ENCODE measurements at places on chromosomes 7 and 10.

DNA sequence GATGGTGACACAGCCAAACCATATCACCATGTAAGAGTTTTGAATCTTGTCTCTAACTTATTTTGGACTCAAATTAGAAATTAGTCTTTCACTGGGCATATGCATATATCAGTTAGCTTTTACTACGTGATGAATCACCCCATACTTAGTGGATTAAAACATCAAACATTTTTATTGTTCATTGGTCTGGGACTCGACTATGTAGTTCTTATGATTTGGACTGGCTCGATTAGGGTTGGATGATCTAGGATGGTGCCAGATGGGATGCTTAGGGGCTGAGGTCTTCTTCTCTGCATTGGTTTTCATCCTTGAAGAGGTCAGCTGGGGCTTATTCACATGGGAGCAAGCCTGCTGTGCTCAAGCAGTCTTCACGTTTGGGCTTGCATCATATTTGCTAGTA is 264.9 kb downstream of the EXOC4 start:
- no peak for DNase-seq

DNA sequence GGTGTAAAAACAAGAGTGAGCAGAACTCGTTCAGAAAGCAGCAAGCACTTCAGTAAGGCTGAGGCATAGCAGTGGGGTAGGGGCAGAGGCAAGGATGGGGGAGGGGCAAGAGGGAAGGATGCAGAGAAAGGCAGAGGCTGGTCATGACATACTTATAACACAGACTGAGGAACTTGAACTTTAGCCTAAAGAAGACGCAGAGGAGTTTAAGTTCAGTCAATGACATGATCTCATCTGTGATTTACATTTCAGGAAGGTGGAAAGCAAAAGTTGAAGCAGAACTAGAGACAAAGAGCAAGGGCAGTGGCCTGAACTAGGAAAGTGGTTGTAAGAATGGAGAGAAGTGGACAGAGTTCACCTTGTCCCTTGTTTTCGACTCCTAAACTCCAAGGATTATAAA is 15.8 kb downstream of the MACC1 start:
- no peak for DNase-seq

DNA sequence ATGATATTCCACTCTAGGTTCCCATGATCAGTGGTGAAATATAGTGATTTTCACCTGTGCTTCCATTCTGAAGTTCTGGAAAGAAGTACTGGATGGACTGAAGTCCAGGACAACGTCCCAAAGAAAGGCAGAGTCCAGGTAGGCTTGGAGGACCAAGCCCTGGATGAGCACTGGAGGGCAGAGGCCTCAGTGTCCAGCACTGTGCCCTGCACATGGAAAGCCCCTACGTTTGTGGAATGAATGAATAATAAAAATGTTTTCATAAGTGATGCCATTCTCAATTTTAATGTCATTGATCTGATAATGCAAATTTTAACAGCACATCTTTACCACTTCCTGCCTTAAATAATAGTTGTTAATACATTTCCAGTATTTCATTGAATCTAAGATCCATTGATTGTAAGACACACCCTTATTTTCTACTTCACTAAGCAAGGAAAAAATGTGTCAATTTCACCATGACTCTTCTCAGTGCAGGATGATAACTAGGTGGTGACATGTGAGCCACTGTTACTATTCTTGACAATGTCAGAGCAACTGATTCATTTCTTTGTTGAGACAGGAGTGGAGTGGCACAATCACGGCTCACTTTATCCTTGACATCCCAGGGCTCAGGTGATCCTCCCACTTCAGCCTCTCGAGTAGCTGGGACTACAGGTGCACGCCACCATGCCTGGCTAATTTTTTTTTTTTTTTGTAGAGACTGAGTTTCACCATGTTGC is 35.2 kb downstream of the ZNF783 start:
- DNase-seq, result no peak

- no peak for DNase-seq
Measured at GRCh38 chr7:34086064-34086463, 180.7 kb downstream of the BMPER start.

DNA sequence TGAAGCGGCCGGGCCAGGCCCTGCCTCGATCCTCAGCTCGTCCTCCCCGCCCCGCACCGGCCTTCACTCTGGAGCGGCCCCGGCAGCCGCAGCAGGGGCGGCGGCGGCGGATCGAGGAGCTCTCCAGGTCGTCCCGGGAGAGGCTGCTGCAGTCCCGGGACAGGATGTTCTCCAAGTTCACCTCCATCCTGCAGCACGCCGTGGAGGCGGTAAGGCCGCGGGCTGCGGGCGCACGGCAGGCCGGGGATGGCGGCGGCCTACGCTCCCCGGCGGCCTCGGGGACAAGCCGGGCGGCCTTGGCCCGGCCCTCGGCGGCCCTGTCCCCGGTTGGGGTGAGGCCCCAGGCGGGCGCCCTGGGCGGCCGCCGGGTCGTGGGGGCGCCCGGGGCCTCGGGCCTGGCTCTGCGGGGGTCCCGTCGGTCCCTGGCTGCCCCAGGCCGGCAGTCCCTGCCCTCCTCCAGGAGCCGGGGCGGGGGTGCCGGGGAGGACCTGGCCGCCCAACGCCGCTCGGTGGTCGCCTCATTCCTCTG is 399 bp downstream of the FHIP2A start:
- DNase-seq, result no peak

DNA sequence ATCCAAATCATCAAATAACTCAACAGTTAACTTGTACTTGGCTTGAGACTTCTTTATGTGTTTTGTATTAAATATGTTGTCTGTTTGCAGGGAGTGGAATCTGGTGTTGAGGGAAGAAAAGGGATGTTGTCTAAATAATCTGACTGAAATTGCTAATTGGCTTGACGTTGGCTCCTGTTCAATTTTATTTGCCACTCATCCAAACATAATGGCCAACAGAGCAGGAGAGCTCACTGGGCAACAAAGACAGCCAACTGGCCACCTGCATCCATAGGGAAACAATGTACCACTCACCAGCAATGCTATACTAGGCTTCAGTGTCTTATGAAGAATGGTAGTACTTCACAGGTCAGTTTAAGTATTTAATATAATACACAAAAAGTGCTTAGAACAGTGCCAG is 80.5 kb downstream of the FAM13C start:
- no peak for DNase-seq

DNA sequence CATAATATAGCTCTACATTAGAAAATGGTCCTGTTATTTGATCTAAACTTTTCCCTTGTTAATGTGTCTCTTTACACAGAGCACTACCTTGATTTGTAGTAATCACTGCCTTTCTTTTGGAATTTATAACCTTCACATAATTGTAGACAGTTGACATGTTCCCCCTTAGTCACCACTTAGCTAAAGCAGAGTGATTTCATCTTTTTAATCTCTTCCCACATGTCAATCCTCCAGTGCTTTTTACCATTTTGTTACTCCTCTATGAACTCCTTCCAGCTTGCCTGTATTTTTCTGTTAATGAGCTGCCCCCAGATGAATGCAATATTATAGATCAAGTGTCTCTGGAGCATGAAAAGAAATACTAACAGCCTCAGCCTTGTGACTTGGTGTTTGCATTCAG is 2.6 kb upstream of the PPP1R3A start:
- no peak for DNase-seq

DNA sequence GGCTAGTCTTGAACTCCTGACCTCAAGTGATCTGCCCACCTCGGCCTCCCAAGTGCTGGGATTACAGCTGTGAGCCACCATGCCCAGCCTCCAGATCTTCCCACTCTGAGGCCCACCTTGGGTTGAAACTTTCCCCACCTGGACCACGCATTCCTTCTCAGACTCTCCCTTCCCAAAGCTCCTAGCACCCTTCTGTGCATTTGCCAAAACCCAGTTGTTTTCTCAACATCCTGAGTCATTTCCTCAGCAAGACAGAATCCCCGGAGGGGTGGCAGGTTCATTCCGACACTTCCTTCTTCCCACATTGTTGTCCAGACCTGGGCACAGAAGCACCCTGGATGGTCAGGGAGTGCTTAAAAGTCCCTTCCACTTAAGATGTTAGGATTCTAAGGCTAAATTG is 28.9 kb downstream of the BAG3 start:
- no peak for DNase-seq

GRCh38 chr10:127250031-127250430 is 53.6 kb upstream of the INSYN2A start:
- DNase-seq, result no peak

DNA sequence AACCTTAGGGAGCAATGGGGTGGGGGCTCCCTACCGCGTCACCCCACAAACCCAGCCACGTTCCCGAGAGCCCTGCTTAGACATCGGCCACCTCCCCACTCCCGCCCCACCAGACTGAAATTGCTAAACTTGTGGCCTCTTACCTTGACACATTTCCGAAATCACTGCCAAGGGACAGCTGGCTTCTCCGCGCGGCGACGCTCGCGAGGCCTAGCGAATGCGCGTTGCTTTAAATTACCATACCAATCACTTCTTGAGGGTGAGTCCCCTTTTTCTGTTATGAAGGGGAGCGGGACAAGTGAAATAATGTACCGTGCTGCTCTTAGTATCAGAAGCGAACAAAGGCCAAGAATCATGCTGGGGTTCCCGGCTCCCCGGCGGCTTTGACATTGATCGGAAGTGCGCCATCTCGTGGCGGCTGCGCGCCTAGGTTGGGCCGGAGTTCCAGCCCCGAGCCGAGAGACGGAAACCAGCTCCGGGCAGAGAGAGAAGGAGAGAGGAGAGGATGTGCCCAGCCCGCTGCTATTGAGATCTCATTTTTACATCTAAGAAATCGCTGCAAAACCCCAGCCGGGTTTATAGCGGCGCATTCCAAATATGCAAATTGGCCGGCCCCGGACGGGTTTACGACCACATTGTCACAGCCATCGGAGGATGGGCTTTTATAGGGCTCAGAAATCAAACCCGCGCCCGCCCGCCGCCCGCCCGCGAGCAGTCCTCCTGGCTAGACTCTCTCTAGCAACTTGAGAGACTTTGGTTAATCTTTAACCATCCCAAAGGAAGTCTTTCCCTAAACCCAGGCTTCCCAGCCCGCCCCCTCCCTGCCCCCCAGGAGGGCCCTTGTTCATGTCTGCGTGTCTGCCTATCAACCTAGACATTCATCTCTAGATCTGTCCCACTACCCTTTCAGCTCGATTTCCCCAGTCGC is 5.3 kb downstream of the HOXA11 start:
- no peak for DNase-seq

DNA sequence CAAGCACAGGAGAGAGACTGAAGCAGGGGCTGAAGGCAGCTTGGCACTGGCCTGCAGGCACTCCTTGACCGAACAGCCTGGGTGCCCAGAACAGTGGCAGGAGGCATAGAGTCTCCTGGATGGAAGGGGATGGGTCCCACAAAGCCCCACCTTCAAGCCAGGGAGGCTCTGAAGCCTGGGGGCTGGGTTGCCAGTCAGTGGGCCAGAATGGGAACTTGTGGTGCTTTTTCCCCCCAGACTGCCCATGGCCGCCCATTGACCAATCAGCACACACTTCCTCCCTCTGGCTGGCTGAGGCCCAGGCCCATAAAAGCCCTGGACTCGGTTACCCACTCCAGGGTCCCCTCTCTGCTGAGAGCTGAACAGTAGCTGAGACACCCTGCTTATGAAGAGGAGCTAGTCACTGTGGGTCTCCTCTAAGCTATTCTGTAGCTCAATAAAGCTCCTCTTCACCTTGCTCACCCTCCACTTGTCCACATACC is 109.6 kb downstream of the ELAPOR2 start:
- no peak for DNase-seq

GRCh38 chr7:48074204-48074654 is 14.8 kb upstream of the UPP1 start:
- DNase-seq, result no peak

- DNase-seq, result no peak
Measured at GRCh38 chr10:31582365-31583052, 263.5 kb downstream of the ZEB1 start.

GRCh38 chr7:42766782-42767423 is 145.0 kb downstream of the C7orf25 start:
- DNase-seq, result no peak

DNA sequence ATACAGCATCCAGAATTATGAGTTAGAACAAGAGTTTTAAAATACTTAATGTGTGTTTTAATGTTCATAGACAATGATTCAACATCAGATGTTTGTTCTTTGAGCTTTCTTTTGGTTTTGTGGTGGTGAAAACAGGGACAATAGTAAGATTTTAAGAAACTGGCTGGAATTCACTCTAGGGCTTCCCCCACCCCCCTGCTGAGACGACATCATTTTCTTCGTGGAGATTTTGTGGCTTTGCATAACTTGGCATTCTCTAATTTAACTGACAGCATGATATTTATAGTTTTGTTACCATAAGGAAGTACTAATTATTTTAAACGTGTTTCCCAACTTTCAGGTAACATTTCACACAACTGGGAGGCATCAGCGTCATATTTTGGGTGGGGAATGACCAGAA is 184.1 kb downstream of the BICC1 start:
- no peak for DNase-seq

DNA sequence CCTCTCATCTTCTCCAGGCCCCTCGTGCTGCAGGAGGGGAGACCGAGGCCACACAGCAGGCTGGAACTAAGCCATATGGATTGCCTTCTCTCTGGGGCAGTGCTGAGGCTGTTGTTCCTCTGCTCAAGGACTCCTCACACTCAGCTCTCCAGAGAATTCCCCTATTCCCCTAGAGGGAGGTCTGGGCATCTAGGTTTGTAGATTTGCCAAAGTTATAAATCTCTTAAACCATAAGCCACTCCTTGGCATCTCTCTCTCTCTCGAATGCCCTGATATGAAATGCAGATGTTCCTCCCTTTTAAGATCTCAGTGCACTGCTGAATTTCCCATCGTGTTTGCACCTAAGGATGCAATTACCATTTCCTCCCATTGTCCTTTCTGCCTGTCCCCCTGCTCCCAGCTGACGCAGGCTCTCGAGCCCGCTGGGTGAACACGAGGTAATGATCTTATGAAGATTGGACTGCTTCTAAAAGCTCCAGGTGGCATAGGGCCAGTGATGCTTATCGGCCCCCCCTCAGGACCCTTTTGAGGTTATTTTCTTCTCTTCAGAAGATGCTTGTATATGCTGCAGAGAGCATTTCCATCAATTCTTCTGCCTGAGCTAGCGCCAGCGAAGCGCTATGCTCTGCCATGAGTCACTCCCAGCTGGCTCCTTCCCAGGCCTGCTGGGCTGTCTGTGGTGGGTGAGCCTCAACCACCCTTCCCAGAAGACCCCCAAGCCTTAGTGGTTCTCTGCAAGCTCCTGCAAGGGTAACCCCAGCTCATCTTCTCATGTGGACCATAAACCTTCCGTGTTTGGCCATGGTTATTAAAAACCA is 41.6 kb upstream of the AQP1 start:
- DNase-seq, result no peak

- DNase-seq, result no peak
Measured at GRCh38 chr7:132677918-132678317, 101.6 kb upstream of the PLXNA4 start.

DNA sequence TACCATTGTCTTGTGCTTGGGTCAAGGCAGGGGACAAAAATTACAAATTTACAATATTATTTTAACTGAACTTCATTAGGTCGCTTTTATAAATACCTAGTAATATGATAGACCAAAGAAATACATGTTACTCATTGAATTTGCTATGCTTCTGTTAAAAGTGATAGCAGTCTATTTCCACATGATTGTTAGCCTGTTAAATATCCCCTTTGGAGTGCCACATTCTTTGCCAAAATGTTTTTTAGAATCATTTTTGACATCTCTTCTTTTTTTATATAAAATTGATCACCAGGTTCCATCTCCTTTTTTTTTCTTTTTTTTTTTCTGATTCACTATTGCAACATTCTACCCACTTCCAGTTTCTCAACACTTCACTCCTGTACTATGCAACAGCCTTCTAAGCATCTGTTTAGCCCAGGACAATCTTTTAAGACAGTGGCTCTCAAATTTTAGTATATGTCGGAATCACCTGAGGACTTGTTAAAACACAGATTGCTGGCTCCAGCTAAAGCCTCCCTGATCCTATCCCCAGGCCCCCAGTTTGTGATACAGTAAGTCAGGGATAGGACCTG is 16.4 kb upstream of the NDUFA5 start:
- no peak for DNase-seq
